ENCODE measurements at places on chromosomes 2 and 18. TPM values are rescaled to one million over a fixed set of nuclear protein-coding genes. Genes with fewer than 3 reads are reported as not detected.

DNA sequence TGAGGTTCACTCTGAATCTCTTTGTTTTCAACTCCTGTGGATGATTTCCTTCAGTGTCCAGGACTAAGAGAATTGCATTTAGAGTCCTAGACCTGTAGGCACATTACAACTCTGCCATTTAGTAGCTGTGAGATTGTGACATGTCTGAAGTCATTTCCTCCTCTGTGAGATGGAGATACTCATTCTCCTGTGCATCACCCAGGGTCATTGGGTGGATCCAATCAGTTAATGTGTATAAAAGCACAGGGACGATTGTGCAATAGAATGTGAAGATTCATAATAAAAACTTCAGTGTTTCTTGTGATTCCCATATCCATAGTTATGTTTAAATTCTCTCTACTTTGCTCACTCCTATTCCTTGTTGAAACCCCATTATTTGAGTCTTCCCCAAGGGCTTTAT is 113.6 kb downstream of the DIS3L2 start:
- no peaks in the 10 kb centered on the region for H3K27me3 ChIP-seq
- no peak overlapping the region for H3K4me3 ChIP-seq
- no peaks in the 10 kb centered on the region for H3K4me1 ChIP-seq
- H3K27ac ChIP-seq = no peak overlapping the region

Gene ZNF516
- total RNA-seq = 0.56 TPM

GRCh38 chr2:134206573-134206972 is 47.3 kb upstream of the MGAT5 start:
- H3K27me3 ChIP-seq = no peaks in the 10 kb centered on the region
- no peak overlapping the region for H3K4me3 ChIP-seq
- H3K36me3 ChIP-seq = no peaks in the 10 kb centered on the region
- peaks cover 32% of the 10 kb centered on the region for H3K4me1 ChIP-seq

DNA sequence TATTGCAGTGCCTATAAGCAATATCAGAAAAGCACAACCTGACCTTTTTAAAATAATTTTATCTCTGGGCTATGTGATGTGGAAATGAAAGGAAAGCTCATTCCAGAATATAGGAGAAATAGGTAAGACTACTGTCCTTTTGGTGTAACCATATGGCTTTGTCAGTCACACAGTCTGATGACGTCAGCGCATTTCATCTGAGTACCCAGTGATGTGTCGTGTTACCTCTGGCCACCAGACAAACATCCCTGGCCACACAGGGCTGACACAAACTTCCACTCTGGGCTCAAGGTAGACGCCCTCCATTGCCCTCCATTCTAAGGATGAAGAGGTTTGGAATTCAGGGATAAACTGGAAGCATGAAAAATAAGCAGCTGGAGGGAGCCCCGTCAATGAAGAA is 506.7 kb downstream of the CMPK2 start:
- no peak overlapping the region for H3K27ac ChIP-seq
- no peaks in the 10 kb centered on the region for H3K4me1 ChIP-seq
- no peaks in the 10 kb centered on the region for H3K27me3 ChIP-seq
- no peak for DNase-seq

Gene SRD5A2
- total RNA-seq = not detected

Gene TWSG1
- 29.1 TPM for total RNA-seq

DNA sequence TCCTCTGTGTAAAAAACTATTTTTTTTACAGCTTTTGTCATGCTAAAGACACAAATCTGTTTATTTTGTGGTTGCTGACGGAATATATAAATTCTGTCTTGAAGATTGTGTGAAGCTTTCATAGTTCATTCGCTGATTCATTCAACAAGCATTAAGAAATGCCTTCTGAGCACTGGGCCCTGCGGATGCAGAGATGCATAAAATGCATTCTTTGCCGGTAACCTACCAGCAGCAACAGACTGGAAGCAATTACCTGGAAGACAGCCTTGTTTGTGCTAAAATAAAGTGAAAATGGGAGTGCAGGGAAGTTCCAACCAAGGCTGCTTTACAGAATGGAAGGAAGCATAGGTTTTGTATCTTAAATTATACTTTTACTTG is 119.7 kb downstream of the PMAIP1 start:
- H3K27ac ChIP-seq = no peak overlapping the region
- H3K36me3 ChIP-seq = no peaks in the 10 kb centered on the region
- H3K4me3 ChIP-seq = no peak overlapping the region
- H3K27me3 ChIP-seq = no peaks in the 10 kb centered on the region
- H3K4me1 ChIP-seq = no peaks in the 10 kb centered on the region

- no peak for DNase-seq
- H3K36me3 ChIP-seq = no peaks in the 10 kb centered on the region
- H3K27ac ChIP-seq = no peak overlapping the region
- H3K4me1 ChIP-seq = peaks cover 14% of the 10 kb centered on the region
Measured at GRCh38 chr2:191670076-191670475, 7.9 kb upstream of the NABP1 start.

Gene MYL1
- total RNA-seq = not detected

Measured in K562 (cell line).